ENCODE measurements at places on chromosomes 4 and X.

DNA sequence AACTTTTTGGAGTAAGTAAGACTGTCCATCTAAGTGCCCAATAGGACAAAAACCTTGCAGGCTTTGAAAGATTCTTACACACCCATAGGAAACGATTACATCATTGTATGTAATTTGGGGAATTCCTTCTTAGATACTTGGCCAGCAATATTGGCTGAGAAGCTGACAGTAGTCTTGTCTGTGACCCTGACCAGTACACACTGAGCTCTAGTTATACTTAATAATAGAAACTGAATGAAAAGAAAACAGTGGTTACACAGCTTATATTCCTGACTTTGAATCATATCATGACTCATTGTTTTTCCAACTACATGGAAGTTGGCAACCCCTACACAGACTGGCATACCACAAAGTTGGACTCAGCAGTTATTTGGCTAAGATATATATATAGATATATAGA lies 7.1 kb upstream of the TLR2 start:
- DNase-seq: no peak

- peak; percentile 61 for DNase-seq
Observed at GRCh38 chr4:105715692-105716278, 7.2 kb downstream of the GSTCD start.

DNA sequence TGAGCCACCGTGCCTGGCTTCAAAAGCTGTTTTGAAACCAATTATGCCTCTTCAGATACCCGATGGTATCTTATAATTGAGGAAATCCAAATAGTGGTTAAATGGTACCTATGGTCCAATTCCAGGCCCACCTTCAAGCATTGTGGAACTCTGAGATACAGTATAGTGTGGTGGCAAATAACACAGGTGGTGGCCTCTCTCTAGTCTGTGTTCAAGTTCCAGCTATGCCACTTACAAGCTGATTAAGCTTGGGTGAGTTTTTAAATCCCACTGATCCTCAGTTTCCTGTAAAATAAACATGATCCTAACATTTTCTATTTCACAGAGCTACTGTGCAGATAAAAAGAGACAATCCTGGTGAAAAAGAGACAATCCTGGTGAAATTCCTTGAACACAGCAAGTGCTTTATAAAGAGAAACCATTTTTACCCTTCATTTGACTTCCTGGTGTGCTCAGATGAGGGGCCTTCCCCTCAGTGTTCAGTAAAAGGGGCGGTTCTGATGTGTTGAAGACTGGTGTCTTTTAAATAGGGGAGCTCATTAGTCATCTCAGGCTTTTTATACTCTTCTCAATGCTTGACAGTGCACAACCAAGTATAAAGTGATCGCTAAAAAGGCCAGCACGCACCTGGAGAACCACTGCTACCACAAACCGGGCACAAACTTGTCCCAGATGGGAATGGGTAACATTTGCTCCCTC lies 30.8 kb upstream of the CD40LG start:
- no peak for DNase-seq

- no peak for DNase-seq
Observed at GRCh38 chrX:50469206-50469605, 1.4 kb downstream of the DGKK start.

GRCh38 chr4:78150543-78150864 lies 93.4 kb downstream of the FRAS1 start:
- DNase-seq: no peak

- DNase-seq: no peak
Observed at GRCh38 chr4:963276-964225, 9.8 kb downstream of the DGKQ start.

DNA sequence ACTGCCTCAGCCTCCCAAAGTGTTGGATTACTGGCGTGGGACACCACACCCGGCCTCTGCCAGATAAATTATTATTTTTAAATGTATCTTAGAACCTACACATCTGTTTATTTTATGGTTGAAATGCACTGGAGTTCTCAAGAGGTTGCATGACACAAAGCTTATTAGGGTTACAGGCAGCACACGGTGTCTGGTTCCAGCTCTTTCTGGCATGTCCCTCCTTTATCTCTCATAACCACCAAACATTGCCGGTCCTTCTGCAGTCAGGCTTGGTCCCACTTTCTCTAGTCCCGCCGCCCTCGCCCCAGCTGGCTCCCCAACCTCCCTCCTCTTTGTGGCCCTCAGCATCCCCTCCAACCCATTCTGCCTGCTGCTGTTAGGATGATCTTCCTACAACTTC lies 39.7 kb upstream of the SPRY1 start:
- no peak for DNase-seq

DNA sequence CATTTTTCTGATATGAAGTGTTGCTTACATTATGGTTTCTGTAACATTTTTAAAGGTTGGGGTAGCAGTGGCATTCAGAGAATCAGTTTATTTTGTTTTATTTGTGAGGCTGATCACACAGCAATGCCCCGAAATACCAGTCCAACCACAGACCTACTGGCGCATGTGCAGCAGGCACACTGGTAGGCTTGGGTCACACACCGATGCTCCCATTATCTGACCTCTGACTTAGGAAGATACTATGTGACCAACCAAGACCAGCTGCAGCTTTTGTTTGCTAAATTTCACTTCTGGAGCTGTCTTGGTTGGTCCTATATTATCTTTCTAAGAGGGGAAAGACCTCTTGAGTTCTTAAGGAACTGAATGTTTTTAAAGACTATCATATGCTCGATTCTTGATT lies 18.7 kb downstream of the PGM2 start:
- no peak for DNase-seq

GRCh38 chr4:101724093-101724492 lies 66.4 kb upstream of the BANK1 start:
- DNase-seq: no peak

GRCh38 chr4:98113012-98113411 lies 30.3 kb downstream of the STPG2 start:
- DNase-seq: peak; percentile 14

DNA sequence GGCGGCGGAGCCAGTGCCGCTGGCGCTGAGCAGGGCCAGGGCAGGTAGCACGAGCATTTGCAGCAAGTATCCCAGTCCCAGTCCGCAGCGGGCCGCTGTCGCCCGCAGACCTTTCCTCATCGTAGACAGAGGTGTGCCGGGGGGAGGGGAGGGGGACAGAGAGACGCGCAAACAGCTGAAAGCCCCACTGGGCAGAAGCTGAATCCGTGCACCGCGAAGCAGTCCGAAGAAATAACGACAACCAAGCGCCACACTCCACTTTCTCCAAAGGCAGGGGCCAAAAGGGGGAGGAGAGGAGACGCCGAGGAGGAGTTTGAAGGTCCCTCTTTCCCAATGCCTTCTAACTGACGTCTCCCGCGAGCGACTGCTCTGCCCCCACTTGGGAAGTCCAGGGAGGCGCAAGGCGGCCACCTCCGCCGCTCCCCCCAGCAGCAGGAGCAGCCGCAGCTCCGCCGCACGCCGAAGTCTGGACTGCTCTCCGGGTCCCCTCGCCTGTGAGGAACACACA lies at the start of gene UNC5C:
Gene UNC5C, minus strand, starts transcription at position 236 of the 508 bp plus-strand sequence.
- no peak for DNase-seq

DNA sequence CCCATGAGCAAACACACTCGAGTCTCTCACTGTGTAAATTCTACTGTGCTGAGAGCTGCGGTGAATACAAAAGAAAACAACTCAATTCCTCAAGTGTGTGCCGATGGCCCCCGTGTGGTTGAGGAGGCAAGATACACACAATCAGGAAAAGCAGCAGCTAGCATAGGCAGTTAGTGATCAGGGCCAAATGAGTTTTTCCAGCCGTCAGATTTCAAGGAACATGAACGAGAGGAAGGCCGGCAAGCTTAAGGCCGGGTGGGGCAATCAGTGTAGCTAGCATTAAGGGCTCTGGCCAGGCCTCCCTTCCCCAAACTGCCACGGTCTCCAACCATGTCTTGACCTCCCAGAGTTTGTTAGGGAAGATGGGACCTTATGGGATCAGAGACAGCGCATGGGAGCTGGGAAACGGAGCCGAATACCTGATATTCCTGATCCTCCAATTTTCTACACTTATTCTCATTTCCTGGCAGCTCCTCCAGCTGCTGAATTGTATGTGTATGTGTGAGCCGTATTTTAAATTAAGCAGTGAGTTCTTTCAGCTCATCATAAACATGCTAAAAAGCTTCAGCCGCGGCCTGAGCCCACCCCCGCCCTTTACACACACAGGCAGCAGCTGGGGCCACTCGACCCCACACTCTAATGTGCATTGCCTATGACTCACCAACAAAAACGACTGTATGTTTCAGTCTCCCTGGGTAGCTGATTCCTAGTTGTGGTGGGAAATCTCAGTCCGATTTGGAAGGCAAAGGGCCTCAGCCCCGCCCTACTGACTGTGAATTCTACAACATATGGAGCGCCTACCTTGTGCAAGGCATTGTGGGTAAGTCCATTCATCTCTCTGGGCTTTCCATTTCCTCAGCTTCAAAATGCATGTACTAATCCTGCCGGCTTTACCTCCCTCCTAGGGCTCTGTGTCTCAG lies 59.9 kb downstream of the RTL9 start:
- DNase-seq: no peak
